Smooth muscle cell of the pulmonary artery (primary cell): ENCODE measurements at places on chromosomes 1 and 21. TPM values are rescaled to one million over a fixed set of nuclear protein-coding genes. Genes with fewer than 3 reads are reported as not detected.

Gene REG4
- total RNA-seq, result not detected in 2 replicates

Gene RNF186
- total RNA-seq, result not detected in 2 replicates

Gene CYYR1
- under 0.01 TPM in 1 of 2 replicates, not detected in the other for total RNA-seq

Gene VSIG8
- total RNA-seq, result 0.07 TPM in 1 of 2 replicates, not detected in the other

Gene AKR1A1
- total RNA-seq, result 113 and 120 TPM in 2 replicates

Gene PCBP3
- total RNA-seq, result 2.5 TPM in 1 of 2 replicates, not detected in the other

Gene ADAMTS4
- 2.1 and 14.7 TPM in 2 replicates for total RNA-seq

Gene AMY2B
- 1.9 and 2.7 TPM in 2 replicates for total RNA-seq

Gene CD247
- not detected in 2 replicates for total RNA-seq

Gene FOXJ3
- 20.1 and 23.4 TPM in 2 replicates for total RNA-seq

Gene ADORA1
- total RNA-seq, result 0.65 and 0.96 TPM in 2 replicates

Gene SLC22A15
- 4.9 and 5.0 TPM in 2 replicates for total RNA-seq

Gene PTPRC
- total RNA-seq, result 0.03 and 0.39 TPM in 2 replicates

Gene GFI1
- total RNA-seq, result 0.07 and 0.17 TPM in 2 replicates

Gene FCRL6
- total RNA-seq, result not detected in 2 replicates

Gene IFI44
- 7.1 and 12.1 TPM in 2 replicates for total RNA-seq

Gene FGR
- total RNA-seq, result under 0.01 and 0.30 TPM in 2 replicates

Gene STIL
- total RNA-seq, result 1.9 and 4.0 TPM in 2 replicates

Gene NCAM2
- total RNA-seq, result 3.1 and 9.1 TPM in 2 replicates

Gene C1orf116
- total RNA-seq, result under 0.01 and 0.07 TPM in 2 replicates

Gene PCSK9
- total RNA-seq, result 0.85 and 2.5 TPM in 2 replicates

Gene CFAP45
- 0.39 and 0.73 TPM in 2 replicates for total RNA-seq

Gene RNU1-4
- total RNA-seq, result under 0.01 TPM in 2 replicates

Gene GNAT2
- 0.30 and 0.33 TPM in 2 replicates for total RNA-seq

Gene TBX15
- 0.30 and 2.9 TPM in 2 replicates for total RNA-seq

Gene RNF11
- 158 and 164 TPM in 2 replicates for total RNA-seq

Gene TACSTD2
- 0.13 and 0.26 TPM in 2 replicates for total RNA-seq

Gene ASTN1
- total RNA-seq, result under 0.01 and 0.03 TPM in 2 replicates

Gene ZNF593
- 13.6 and 14.0 TPM in 2 replicates for total RNA-seq

Gene ATP1A4
- not detected in 2 replicates for total RNA-seq

Gene METTL13
- total RNA-seq, result 20.5 and 24.9 TPM in 2 replicates

Gene CCDC28B
- 8.5 and 8.9 TPM in 2 replicates for total RNA-seq

Gene OR10Z1
- total RNA-seq, result not detected in 2 replicates

Gene TTC34
- total RNA-seq, result 0.20 and 0.33 TPM in 2 replicates

Gene LYST
- 29.1 and 36.7 TPM in 2 replicates for total RNA-seq

Gene ELAPOR1
- 0.39 and 0.59 TPM in 2 replicates for total RNA-seq

Gene BCL10
- 15.7 and 17.3 TPM in 2 replicates for total RNA-seq

Gene TBX19
- 1.2 and 1.7 TPM in 2 replicates for total RNA-seq

Gene TRABD2B
- 0.10 and 0.59 TPM in 2 replicates for total RNA-seq

Gene SLC1A7
- 0.52 and 1.1 TPM in 2 replicates for total RNA-seq
